Articular chondrocyte of knee joint (primary cell): ENCODE measurements at places on chromosomes 2 and 18. TPM values are rescaled to one million over a fixed set of nuclear protein-coding genes. Genes with fewer than 3 reads are reported as not detected.

Gene CELF4
- not detected in 2 replicates for total RNA-seq

Gene MGAT4A
- 0.32 and 1.2 TPM in 2 replicates for total RNA-seq

Gene OTX1
- total RNA-seq: not detected in 2 replicates

Gene FBXO36
- total RNA-seq: 6.5 and 6.8 TPM in 2 replicates

Gene UGT1A5
- total RNA-seq: not detected in 2 replicates

Gene GGCX
- 44.4 and 55.5 TPM in 2 replicates for total RNA-seq

Gene SERPINB11
- total RNA-seq: not detected in 2 replicates

Gene BARD1
- 28.6 and 30.2 TPM in 2 replicates for total RNA-seq

Gene LINC00305
- total RNA-seq: not detected in 2 replicates

Gene DLGAP1
- 14.4 and 17.4 TPM in 2 replicates for total RNA-seq

Gene EMILIN1
- 113 and 123 TPM in 2 replicates for total RNA-seq
